ENCODE measurements at places on chromosomes 7 and 10.
A peak's percentile ranks its signal among the peaks of the same experiment; 100 is the strongest.

DNA sequence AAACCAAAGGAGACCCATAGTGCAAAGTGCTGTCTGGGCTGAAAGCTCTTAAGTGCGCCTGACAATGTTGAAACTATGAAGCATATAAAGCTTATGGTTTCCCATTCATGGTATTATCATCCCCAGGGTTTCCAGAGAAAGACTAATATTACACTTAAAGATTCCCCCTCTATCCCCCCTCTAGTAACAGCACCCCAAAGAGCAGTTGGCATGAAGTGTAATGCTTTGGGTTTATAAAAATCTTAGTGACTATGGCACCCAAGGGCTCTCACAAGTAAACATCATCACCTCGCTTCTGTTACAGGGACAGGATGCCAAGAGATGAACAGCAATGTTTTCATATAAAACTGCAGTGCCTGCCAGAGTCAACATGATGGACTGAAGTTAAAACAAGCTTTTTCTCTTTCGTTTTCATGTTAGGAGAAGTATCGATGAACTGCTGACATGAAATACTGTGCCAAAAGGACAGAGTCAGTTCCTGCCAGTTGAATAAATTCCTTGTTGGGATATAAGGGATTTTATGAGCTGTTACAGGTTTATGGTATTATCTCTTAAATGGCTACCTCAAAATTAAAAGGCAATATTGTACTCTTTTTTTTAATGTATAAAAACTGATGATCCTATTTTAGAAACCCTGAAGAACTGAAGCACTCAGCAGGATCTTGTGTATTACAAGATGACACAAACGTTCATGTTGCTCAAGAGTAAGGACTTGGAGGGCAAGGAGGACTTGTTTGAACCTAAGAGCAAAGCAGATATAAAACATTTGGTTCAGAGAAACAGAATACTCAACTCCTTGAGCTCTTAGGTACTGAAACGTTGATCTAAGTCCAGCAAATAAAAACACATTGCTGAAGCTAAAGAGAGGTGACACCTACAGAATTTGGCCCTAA, 203.7 kb upstream of the IMMP2L start:
- DNase-seq: no peak

GRCh38 chr7:43439631-43440401, 143.1 kb upstream of the STK17A start:
- DNase-seq: peak; percentile 50

GRCh38 chr7:21140622-21141021, 287.3 kb upstream of the SP4 start:
- peak; percentile 77 for DNase-seq

DNA sequence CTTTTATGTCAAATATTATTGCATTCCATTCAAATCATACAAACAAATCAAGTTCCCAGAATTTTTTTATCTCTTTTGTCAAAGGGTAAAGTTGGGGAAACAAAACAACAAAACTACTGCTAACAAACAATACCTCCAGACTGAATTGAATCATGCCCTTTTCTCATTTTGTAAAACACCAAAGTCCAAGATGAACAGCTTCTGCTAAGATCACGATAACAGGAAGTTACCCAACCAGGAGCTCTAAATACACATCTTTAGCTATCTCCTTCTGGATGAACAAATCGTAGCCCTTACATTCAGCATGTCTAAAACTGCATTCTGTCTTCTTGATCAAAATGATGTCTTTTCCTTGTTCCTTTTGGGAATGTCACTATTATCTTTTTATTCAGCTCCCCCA, 97.4 kb downstream of the CTTNBP2 start:
- DNase-seq: no peak
